ENCODE measurements at places on chromosomes 7 and 10.

- DNase-seq = no peak
These were observed 78.0 kb upstream of the SORCS3 start for GRCh38 chr10:104563051-104563450.

- DNase-seq = no peak
These were observed 15.4 kb upstream of the ANKRD1 start for GRCh38 chr10:90936276-90936659.

GRCh38 chr10:63738410-63738809, 217.2 kb downstream of the REEP3 start:
- no peak for DNase-seq

DNA sequence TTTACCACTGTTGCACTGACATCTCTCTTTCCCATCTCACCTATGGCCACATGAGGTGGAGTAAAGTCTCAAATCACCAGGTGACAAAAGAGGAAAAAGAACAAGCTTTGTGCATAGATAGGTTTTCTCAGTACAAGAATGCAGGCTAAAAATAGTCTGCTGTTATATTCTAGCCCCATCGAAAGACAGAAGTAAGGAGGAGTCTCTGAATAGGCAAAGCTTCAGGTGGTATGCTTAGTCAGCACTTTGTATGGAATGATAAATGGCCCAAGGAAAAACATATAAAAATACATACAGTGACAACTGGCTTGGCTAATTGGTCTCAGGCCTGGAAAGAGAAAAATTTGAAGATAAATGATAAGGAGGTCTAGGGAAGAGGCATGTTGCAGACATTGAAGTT, 39.6 kb upstream of the KCND2 start:
- no peak for DNase-seq

DNA sequence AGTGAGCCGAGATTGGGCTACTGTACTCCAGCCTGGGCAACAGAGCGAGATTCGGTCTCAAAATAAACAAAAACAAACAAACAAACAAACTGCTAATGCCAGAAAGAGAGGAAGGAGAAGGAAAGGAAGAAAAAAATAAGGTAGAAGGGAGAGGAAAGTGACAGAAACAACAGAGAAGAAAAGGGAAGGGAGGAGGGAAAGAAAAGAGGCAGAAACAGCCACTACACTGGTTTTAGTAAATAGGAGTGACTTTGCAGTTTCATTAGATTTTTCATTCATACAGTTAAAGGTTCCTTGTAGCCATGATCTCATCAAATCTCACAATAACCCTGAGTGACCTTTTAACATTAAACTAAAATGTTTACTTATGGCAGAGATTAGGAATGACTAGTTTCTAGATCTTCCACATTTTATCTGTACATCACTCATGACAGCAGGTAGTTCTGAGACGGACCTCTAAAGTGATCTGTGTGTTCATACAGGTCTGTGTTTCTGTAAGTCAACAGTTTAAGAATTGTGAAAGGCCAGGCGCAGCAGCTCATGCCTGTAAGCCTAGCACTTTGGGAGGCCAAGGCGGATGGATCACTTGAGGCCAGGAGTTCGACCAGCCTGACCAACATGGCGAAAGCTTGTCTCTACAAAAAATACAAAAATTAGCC, 191.3 kb upstream of the KLF14 start:
- DNase-seq = no peak

Measured in activated CD8-positive, alpha-beta memory T cell treated with anti-CD3 and anti-CD28 coated beads for 48 hours (primary cell).